ENCODE measurements at places on chromosomes 5 and 9.

GRCh38 chr5:7728076-7728475 is 122.9 kb downstream of the CFAP90 start:
- no peak for DNase-seq

DNA sequence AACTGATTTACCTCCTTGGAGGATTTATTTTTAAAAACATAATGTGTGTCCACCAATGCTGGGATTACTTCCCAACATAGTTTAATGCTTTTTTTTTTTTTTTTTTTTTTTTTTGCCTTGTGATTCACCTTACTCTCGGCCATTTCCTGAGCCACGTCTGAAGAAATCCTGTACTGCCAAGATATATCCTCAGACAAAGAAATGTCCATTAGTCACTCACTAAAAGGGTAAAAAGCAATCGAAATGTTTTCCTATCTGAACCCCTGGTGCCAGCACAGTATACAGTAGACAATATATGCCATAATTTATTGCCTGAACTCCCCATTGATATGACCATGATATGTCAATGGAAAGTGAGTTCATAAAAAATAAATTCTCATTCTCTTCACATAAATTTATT is 344.1 kb downstream of the BNC2 start:
- DNase-seq = no peak

DNA sequence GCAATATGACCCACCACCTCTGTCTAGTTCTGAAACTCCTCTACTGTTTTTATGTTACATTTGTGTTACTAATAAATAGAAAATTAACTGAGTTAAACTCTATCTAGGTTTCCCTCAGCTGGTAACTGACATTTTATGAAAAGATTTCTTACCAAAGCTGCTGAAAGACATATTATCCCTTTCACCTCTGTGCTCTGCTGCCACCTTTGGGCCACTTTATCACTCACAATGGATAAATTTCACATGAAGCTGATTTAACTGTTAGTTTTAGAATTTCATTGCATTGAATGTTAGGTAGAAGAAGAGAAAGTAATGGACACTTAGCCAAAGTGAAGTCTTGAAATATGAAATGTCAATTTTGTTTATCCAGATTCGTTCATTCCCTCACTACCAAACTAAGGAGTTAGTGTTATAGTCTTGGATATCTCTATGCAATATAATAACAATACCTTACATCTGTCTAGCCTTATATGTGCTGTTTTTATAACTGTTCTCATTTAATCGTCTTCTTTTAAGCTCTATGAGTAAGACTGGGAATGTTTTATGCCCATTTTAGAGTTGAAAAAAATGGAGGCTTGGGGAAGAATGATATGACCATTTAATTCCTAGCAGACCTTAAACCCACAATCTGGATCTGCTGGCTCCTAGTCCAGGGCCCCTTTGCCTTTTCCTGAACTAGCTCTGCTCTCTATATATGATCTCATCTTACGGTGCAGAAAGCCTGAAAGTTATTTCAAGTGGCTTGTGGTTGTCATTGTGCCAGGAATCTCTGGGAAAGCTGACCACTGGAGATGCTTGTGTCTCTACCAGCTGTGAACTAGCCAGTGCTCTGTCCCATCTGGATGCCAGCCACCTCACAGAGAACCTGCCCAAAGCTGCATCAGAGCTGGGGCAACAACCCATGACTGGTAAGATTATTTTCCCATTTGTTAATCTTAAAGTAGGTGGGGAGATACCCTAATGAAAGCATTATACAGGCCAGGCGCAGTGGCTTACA is 97.1 kb downstream of the GOLPH3 start:
- DNase-seq = no peak

DNA sequence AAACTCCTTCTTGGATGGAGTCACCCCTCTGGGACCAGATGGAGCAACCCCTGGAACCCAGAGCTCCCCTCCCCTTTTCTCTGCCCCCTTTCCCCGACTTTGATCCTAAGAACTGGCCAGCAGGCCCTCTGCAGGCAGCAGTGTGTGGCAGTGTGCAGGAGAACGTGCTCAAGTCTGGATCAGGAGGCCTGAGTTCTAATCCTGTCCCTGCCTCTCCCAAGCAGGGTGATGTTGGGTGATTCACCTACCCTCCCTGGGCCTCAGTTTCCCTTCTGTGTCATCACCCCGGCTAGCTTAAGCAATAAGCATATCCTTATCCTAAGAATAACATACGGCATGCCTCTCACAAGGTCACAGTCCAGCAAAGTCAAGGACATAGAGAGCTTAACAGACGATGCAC is 67.6 kb downstream of the C9orf50 start:
- no peak for DNase-seq

- no peak for DNase-seq
Observed at GRCh38 chr5:84014966-84015365, 294.3 kb upstream of the HAPLN1 start.

DNA sequence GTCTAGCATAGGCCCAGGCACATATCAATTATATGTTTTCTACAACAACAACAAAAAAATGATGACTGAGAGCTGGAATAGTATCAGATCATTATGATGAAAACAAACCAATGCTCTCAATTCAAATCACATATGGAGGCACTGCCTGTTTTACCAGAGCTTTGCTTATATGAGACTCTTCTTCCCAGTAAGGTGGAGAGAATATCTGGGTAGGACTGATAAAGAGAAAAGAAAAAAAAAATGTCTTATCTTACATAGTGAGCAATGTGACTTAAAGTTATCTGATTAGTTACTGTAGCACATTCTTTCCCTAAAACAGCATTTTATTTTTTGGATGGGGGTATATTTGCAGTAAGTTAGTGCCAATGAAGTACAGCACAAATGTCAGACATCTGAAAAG is 154.8 kb downstream of the RAB3C start:
- DNase-seq = no peak

DNA sequence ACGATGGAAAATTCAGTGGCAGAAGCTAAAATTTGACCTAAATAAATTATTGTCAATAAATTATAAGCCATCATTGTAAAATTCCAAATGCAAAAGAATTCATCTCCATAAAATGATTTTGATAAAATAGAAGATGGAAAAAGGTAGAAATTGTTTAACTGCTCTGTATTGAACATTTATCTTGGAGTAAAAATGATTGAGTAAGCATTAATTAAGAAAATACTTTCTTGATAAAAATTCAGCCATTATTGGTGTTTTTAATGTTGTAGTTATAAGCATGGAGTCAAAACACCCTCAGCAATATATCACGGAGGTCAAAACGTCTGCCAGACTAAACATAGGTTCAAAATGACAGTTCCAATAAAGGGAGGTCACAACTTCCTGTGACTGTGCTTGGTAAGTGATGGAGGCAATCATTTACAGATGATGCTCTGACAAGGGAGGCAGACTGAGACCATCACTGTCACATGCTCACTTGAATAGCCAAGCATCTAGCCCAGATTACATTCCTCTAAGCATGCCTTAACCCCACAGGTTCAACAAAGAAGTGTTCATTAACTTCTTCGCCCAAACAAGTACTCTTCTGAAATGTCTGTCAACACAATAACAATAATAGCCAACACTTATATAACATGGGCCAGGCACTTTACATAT is 69.5 kb downstream of the SH3TC2 start:
- no peak for DNase-seq

- DNase-seq = no peak
Observed at GRCh38 chr9:98774746-98775145, 21.6 kb downstream of the ANKS6 start.

GRCh38 chr9:106859957-106860720 is 2.8 kb upstream of the ZNF462 start:
- no peak for DNase-seq

- DNase-seq = no peak
Observed at GRCh38 chr9:32319312-32319929, 65.0 kb upstream of the ACO1 start.

DNA sequence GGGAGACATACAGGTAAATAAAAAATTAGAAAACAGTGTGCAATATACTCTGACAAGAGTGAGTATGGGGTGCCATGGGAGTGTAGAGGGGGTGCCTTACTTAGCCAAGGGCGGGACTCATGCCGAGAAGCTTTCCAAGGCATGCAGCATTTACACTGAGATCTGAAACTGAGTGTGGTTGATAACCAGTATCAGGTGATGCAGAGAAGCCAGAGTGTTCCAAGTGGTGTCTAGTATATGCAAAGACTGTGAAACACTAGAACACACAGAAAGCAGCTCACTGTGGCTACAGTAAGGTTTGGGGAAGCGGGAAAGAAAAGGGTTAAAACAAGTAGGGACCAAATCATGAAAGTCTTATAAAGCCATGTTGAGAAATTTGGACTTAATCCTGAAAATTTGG is 30.5 kb upstream of the ERBIN start:
- DNase-seq = no peak

DNA sequence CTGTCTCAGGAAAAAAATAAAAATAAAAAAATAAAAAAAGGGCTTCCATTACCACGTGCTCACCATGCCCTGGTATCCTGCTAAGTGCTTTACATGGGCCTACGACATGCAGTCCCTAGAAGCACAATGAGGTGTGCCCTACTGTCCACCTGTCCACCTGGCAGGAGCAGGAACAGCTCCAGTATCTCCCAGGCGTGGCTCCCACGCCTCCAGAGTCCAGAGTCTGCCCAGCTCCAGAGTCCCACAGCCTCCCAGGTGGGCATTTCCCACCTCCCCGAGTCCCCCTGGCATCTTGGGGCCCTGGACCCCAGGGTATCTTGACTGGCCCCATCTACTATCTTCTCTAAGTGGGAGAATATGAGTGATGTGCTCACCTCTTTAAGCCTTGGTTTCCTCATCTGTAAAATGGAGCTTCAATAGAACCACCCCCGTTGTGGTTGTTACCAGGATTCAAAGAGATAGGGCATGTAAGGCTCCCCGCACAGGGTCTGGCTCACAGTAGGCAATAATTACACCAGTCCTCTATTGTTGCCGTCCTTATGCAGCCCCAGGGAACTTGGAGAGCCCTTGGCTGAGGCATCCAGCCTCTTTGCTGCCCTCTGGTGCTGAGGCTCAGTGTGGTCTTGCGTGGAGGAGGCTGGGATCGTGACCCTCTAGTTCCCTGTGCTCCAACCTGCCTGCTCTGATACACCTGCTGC is 8.9 kb downstream of the CXCL14 start:
- no peak for DNase-seq

- no peak for DNase-seq
Observed at GRCh38 chr5:78908173-78909061, 76.7 kb downstream of the ARSB start.

GRCh38 chr5:52710972-52711596 is 76.6 kb upstream of the ITGA1 start:
- no peak for DNase-seq

- no peak for DNase-seq
Observed at GRCh38 chr9:124663046-124663961, 107.8 kb downstream of the NR6A1 start.

DNA sequence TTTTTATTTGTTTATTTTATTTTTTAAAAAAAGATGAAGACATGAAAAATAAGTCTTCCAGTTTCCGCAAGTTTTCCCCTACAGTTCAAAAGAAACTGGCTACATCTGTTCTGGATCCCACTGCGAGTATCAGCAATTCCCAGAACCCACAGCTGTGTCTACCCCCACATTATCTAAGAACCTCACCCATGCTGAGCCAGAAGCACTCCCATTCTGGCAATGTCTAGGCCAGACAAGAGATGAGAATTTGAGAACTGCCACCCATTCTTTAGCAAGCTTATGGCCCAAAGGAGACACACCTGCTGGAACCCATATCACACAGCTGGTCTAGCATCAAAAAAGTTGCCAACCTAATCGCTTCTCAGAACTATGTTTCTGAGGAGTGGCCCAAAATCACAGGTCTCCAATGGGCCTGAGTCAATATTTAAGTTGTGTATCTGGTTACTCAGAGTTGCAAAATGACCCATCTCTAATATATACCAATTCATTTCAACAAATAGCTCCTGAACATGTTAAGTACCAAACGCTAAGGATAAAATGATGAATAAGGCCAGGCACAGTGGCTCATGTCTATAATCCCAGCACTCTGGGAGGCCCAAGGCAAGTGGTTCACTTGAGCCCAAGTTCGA is 27.1 kb downstream of the MTMR12 start:
- no peak for DNase-seq

- no peak for DNase-seq
Observed at GRCh38 chr9:113528088-113528487, 64.6 kb downstream of the RGS3 start.

- no peak for DNase-seq
Observed at GRCh38 chr9:134328341-134328840, 2.1 kb downstream of the RXRA start.

- DNase-seq = no peak
Observed at GRCh38 chr9:128078504-128079434, 10.7 kb downstream of the SLC25A25 start.

- DNase-seq = no peak
Observed at GRCh38 chr9:32787816-32788215, 4.5 kb downstream of the TMEM215 start.

DNA sequence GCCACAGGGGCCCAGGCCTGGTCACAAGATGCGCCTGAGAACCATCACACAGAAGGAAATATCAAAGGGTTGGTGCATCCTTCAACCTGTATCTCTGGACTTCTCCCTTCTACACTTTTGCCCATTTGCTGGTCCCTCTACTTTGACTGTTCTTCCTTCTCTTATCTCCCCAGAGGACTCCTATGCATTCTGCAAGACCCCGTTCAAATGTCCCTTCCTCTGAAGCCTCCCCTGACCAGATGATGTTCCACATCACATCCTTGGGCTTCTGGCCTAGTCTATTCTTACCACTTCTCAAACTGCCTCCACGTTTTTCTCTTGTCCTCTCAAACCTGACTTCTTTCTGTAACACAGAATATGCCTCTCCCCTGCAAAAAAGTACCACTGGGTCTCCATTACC is 34.3 kb downstream of the STK10 start:
- no peak for DNase-seq

DNA sequence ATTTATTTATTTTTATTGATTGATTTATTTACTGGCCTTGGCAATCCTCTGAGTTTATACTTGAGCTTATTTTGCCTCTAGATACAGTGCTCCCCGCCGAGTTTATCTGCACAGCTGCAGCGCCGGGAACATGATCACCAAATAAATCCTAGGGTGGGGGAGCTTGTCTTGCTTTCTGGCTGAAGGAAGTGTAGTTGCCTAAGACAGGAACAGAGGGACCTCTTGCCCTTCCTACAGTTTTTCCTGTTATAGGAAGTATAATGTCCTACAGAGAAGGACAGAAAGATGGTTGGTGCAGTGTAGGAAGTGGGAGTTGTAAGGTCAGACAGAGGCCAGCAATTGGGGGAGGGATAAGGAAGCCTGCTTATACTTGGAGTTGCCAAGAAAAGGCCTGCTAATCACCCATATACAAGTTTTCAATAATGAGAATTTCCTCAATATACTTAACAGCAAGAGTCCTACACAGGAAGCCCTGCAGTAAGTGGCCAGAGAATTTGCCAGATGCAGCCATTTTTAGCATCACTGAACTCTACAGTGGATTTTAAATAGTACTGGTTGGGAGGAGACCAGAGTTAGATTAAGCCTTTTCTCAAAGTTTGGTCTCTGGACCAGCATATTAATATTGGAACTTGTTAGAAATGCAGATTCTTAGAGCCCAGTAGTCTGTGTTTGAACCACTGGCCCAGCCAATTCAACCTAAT is 7.7 kb downstream of the AOPEP start:
- no peak for DNase-seq

DNA sequence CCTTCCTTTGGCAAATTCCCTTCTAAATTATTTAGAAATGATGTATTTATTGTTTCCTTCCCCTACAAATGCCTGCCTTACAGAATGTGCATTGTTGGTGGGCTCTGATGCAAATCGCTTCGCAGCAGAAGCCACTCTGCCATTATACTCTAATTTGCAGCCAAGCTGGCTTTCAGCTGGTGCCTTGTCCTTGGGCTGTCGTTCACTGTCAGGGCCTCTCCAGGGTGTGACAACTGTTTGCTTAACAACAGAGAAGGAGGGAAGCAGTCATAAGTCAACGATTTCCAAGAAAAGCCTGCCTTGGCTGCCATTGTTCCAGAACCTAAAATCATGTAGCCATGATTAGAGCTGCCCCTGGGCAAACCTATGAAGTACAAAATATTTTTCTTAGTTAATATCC is 260.1 kb upstream of the RGMB start:
- no peak for DNase-seq
